ENCODE measurements at places on chromosomes 1 and 21. TPM values are rescaled to one million over a fixed set of nuclear protein-coding genes. Genes with fewer than 3 reads are reported as not detected.

The PLEKHA6 gene
- 2.8 TPM for polyA plus RNA-seq

The CD1E gene
- not detected for polyA plus RNA-seq

The PRAMEF6 gene
- not detected for polyA plus RNA-seq

The OLFM3 gene
- 0.21 TPM for polyA plus RNA-seq

The ACTN2 gene
- polyA plus RNA-seq = 2.2 TPM

The S100A12 gene
- not detected for polyA plus RNA-seq

The KIF14 gene
- polyA plus RNA-seq = 10.8 TPM

The ODR4 gene
- 14.7 TPM for polyA plus RNA-seq

The IL19 gene
- not detected for polyA plus RNA-seq

The CR1L gene
- 21.4 TPM for polyA plus RNA-seq

Data from GM23338 (cell line).